ENCODE measurements at places on chromosomes 7 and 10.

DNA sequence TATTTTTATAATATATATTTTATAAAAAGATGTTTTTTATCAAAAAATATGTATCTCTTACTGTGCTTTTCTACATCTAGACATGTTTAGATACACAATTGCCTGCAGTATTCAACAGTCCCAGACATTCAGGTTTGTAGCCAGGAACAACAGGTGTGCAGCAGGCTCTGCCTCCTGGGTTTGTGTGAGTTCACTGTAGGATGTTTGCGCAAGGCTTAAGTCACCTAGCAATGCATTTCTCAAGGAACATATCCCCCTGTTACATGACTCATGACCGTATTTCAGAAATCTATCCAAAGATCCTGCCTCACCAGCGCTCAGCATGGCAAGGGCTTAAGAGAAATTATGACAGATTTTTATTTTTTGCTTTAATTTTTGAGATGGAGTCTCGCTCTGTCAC, 41.5 kb downstream of the PITRM1 start:
- no peak for DNase-seq

- peak; percentile 48 for DNase-seq
Measured at GRCh38 chr7:66500087-66500486, 128.6 kb upstream of the KCTD7 start.

DNA sequence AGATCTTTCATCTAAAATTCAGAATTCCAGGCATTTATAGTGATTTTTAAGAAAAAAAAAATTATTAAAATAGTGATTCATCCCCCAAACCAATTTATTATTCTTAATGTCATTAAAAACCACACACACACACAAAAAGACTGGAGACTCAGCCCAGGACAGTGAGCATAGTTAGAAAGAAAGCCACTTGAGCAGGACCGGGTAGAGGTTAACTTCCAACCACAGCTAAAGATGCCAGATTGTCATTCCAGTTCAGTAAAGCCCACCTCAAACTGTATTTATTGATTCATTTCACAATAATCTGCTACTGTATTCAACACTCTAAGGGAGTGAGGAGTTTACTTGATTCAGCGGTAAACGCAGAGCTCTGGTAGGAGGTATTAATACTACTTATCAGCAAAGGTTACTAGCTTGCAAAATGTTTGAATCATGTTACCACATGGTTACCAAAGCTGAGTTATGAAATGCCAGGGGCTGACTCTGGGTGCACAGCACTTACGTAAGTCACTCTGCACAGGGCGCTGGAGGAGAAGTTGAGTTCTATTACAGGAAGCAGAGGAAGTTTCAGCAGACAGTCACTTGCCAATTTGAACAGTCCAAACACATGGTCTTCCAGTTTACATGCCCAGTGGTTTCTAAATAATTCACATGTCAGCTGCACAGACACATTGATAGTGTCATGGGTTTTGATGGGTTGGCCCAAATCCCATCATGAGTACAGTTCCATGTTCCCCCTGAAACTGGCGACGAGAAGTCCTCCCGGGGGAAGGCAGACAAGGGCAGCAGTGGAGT, 64.6 kb downstream of the KLF6 start:
- DNase-seq = no peak

DNA sequence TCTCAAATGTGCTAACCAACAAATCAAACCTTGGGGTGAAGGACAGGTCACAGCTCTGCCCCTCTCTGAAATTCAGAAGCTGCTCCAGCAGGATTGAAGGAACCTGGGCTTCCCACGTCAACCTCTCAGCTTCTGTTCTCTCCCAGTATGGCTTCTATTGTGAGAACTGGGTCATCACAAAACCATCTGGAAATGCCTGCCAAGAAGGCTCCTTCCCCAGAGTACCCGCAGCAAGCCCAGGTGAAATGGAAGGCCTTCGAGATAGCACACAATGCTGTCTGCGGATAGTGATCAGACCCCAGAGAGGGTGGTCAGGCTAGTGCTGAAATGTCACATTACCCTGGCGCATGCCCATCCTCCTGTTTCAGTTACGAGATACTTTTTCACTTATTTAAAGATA, 16.4 kb upstream of the PROSER2 start:
- no peak for DNase-seq

- DNase-seq = no peak
Measured at GRCh38 chr7:140079121-140079536, 16.4 kb upstream of the PARP12 start.

DNA sequence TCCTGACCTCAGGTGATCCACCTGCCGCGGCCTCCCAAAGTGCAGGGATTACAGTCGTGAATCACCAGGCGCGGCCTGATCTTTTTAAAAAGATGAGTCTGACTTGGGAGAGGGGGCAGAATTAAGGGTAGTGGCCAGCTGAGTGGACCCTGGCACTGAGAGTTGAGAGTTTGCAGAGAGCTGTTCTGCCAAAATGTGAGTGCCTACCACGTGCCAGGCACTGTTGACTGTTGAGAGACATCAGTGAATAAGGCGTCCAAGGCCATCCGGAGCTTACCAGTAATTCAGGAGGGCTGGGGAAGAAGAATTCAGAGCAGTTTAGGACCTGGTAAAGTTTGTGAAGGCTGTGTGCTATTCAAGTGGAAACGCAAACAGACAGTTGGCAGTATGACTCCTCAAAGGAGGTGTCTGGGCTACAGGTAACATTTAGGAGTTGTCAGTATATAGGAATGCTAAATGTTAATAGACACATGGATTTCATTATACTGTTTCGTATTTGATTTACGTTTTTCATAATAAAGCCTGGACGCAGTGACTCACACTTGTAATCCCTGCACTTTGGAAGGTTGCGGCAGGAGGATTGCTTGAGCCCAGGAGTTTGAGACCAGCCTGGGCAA, 1.5 kb downstream of the NIPSNAP2 start:
- DNase-seq = no peak

- no peak for DNase-seq
Measured at GRCh38 chr7:30851651-30852307, 59.9 kb upstream of the AQP1 start.

- no peak for DNase-seq
Measured at GRCh38 chr10:129919358-129919757, 44.7 kb downstream of the EBF3 start.

DNA sequence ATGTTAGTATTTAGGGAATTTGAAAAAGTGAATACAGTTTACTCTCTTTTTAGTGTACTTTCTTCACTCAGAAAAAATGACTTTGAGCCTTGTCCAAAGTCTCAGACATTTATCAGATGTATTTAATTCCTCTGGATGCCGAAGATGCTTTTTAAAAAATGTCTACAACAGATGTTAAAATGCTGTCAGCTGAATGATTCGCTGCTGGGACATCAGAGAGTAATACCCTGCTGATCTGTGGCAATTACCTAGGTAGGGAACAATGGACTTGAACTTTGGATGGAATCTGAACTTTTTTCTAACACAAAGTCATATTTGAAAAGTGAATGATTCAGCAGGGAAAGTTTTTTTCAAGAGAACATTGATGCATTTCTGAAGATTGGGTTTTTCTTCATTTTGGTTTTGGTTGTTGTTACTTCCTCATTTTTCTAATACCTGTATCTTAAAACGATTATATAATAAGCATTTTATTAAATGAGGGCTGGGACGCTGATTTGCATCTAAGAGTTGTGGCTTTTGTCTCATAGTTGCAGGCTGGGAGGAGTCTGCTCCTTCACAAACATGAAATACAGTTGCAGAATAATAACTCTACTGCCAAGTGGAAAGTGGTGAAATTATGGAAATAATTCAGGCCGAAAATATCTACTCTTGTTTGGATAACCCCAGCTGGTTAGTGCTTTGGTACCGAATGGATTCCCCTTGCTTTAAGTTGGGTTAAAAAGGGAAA, 98.0 kb downstream of the SPAG6 start:
- DNase-seq = no peak

DNA sequence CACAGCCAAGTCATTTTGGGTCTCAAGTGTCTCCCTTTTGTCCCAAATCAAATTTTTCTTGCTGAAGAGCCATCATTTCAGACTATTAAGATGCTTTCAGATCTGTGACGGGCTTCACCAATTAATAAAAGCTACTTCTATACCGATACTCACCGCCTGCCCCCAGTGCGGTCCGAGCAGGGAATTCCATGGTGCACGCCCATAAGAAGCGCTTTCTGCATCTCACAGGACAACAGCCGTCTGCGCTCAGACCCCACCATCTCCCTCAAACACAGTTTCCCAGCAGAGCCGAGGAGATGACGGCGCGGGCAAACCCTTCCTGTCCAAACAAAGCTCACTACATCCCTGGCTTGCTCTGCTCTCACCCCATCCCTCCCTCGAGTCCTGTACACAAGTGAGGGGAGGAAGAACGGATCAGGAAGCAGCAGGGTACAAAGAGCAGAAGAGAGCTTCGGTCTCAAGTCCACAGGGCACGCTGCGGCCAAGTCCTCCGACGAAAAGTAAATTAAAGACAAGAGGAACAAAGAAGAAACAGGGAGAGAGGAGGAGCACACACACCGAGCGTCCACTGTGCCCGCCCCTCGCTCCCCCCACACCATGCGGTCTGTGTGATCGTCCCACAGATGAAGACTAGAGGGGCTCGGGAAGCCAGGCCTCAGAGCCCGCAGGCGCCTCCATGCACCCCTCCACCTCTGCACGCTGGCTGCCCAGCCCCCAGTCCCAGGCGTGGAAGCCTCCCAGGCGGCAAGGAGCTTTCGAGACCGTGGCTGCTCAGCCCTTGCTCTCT, 121.9 kb downstream of the MAD1L1 start:
- no peak for DNase-seq

GRCh38 chr7:121879544-121879943, 6.6 kb downstream of the PTPRZ1 start:
- no peak for DNase-seq

- DNase-seq = no peak
Measured at GRCh38 chr7:5678295-5679047, 103.0 kb downstream of the RNF216 start.

- no peak for DNase-seq
Measured at GRCh38 chr10:79399223-79399831, 46.1 kb downstream of the ZCCHC24 start.

DNA sequence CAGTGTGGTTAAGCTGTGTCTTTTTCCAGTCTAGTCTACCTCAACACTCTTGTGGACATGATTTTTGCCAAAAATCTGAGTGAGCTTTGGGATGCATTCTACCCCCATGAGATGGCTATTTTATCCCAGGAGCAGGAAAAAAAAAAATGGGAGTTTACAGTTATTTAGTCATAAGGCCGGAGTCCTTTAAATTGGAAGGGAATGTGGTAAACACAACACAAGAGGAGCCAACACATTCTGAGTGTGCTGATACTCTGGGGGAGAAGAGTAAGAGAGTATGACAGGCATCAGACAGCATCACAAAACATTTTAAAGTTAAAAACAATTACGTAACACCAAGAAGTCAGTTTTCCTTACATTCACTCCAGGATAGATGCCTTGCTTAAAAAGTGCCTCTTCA, 46.1 kb downstream of the C1GALT1 start:
- no peak for DNase-seq

GRCh38 chr10:73818402-73818801, 7.0 kb upstream of the NDST2 start:
- DNase-seq = no peak

DNA sequence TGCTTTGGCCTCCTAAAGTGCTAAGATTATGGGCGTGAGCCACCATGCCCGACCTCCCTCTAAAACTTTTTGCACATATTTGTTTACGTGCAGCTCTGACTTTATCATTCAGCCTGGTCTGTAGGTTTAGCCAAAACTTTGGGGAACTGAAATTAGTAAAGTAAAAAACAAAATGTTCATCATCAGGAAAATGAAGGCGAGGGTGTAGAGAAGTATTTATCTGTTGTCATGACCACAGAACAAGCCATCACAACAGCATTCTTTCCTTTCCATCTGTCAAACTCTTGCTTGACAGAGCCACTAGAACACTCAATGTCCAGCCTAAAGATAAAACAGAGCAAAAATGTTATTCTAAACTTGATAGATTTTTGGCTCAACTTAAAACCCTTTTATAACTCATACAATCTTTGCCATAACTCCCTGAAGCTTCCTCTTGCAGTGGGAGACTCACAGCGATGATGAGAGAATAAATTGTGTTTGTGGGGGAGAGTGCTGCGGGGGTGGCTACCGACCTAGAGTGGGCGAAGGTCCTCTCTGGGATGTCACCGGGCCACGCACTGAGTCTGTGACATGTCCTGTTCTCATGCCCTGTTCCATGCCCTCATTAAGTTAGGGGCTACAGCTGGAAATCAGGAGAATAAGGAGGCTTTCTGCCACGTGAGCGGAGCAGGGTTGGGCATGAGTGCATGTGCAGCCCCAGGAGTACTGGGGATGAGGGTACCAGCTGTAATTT, 58.6 kb upstream of the MKRN1 start:
- no peak for DNase-seq

GRCh38 chr7:95904099-95904498, 131.7 kb downstream of the DYNC1I1 start:
- DNase-seq = no peak

- DNase-seq = no peak
Measured at GRCh38 chr10:72525277-72525676, 100.6 kb downstream of the MICU1 start.

- no peak for DNase-seq
Measured at GRCh38 chr7:83476511-83477050, 172.4 kb downstream of the SEMA3E start.

- no peak for DNase-seq
Measured at GRCh38 chr10:103448746-103449145, 3.4 kb downstream of the CALHM2 start.

- no peak for DNase-seq
Measured at GRCh38 chr7:134307320-134307719, 9.4 kb downstream of the SLC35B4 start.

- DNase-seq = no peak
Measured at GRCh38 chr7:146115548-146115850, 1.1 kb upstream of the CNTNAP2 start.

DNA sequence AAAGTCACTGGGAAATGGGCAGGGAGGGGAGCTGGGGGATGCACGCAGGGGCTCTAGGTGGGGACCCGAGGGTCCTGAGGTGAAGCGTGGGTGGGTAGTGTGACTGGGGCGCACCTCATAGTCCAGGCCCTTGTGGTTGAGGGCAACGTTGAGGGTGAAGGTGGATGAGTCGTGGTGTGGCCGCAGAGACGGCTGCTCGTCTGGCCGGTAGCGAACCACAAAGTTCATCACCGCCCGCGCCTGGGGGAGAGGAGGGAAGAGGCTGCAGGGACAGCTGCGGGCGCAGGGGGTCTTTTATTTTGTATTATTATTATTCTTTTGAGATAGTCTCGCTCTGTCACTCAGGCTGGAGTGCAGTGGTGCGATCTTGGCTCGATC, 5.8 kb upstream of the MOGAT3 start:
- no peak for DNase-seq

- no peak for DNase-seq
Measured at GRCh38 chr10:112282086-112282485, 1.1 kb upstream of the TECTB start.

GRCh38 chr7:85025312-85025756, 161.5 kb downstream of the SEMA3D start:
- DNase-seq = no peak

GRCh38 chr7:40655426-40655825, 520.6 kb downstream of the SUGCT start:
- DNase-seq = no peak
